CD4-positive, alpha-beta T cell treated with Interleukin-21 for 1 hour (primary cell): ENCODE measurements at places on chromosomes 3 and 15.

GRCh38 chr3:124800511-124801258 is 70.4 kb downstream of the UMPS start:
- DNase-seq: no peak

GRCh38 chr15:74839526-74840395 is 3.2 kb downstream of the ULK3 start:
- no peak for DNase-seq

DNA sequence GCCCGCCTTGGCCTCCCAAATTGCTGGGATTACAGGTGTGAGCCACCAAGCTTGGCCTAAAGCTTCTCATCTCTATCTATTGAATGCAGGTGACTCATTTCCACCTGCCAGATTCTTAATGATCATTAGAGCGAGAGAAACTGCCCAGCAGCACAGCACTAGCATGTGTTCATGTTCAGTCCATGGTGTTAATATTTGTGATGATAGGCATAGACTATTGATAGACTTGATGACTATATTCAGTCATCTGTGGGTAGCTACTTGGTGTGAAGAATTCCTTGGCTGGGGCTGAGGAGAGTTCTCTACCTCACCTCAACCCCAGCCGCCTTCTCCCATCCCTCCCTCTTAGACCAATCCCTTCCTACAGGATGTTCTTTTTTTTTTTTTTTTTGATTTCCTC is 60.0 kb downstream of the ST6GAL1 start:
- no peak for DNase-seq

- no peak for DNase-seq
Measured at GRCh38 chr15:29968099-29968894, 114.5 kb upstream of the GOLGA8J start.

DNA sequence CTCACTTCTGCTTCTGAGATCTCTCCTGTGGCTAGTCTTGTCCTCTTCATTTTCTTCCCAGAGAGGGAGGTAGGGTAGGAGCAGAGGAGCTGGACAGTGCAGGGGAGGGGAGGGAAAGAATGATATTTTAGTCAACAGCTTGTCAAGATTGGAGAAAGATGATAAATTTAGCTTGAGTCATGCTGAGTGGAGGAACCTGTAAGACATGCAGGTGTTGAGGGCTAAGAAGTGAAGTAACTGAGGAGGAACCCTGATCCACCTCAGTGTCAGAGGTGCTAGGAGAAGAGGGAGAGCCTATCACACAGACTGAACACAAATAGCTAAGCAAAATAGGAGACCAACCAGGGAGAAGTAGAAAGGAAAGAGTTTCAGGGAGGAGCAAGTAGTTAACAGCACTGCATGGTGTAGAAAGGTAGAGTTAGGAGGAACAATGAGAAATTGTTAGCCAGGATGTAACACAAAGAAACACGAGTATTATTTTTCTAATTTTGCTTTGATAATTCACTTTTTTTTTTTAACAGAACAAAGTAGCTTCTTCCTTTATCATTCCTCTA is 108.2 kb upstream of the CHRM5 start:
- DNase-seq: no peak

DNA sequence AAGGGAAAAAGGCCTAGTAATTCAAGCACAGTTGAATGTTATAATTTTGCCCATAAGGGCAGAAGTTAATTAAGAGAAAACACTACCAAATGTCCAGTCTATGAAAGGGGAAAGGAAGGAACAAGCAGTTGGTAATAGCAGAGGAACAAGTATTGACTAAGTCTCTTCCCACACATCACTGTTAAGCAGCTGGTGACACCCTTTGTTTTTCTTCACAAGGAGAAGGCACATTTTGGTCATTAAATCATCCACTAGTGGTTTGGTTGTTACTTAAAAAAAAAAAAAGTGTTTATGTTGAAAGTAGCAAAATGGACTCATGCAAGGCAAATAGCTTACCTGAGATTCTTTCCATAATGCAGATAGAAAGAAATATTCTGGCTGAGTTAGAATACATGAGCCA is 321.4 kb upstream of the NECTIN3 start:
- no peak for DNase-seq

DNA sequence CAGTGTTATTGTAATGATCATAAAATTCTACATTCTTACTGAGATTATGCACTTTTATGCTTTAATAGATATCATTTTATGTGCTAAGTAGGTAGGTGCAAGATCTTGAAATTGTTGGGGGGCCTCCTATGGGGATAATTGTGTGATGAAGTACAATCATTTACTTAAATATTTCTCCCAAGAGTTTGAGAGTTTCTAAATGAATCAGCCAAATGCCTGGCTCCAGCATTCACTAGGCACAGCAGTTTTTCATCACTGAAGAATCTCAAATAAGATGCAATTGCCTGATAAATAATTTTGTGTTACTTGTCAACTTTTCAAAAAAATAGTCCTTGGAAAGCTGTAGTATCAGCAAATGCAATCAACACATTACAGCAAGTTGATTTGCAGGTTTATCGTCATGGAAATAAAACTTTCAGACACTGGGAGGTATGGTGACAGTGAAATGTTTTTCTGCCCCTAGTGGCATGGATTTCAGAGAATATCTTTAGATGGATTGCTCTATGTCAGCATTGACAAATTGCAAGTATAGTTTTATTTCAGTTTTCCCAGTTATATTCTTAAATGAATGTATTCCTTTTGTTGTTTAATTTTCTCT is 167.1 kb downstream of the NEK11 start:
- no peak for DNase-seq

DNA sequence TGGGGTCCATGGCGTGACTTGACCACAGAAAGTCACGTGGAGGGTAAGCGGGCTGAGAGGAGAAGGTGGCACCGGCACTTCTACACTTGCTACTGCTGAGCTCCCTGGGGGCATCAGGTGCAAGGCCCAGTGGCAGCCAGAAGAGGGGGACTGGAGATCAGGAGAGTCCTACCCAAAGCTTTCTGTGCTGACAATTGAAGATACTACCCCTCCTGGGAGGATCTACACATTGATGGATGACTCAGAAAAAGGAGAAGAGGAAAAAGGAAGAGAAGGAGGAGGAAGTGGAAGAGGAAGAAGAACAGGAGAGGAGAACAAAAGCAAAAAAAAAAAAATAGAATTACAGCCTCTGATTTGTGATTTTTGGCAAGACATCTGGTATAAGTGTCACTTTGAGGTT is 41.2 kb downstream of the MYO5C start:
- DNase-seq: no peak

GRCh38 chr3:77467702-77468625 is 428.1 kb downstream of the ROBO2 start:
- DNase-seq: no peak

- DNase-seq: no peak
Measured at GRCh38 chr3:177601152-177601551, 403.9 kb upstream of the TBL1XR1 start.

DNA sequence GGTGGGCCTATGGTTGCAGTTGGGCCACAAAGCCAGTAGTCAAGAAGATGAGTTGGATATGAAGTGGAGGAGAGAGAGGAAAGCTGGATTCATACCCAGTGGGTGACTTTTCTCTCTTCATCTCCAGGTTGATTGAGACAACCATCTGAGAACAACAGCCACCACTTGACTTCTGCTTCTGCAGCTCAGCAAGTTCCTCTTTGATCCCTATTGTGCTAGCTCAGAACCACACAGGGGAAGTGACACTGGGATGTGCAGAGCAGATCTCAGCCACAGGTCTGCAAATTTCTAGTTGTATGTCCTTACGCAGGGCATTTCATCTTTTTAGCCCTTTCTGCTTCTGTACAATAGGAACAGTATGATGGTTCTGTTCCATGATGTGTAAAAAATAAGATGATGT is 459.2 kb upstream of the ARRDC4 start:
- DNase-seq: peak; percentile 6

DNA sequence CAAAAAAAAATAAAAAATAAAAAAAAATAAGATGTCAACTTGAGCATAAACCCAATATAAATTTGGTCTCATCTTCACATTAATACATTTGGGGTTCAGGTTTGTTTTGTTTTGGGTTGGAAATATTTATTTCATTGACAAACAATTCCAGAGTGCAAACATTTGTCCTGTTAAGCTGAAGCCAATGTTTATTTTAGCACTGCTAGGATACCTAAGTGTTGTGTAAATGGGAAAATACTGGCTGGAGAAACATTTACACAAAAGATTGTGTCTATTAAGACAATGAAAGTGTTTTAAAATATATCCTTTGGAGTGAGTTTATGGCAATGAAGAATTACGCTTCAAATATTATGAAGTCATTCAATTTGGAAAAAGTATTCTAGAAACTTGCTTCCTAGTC is 91.1 kb downstream of the MEIS2 start:
- DNase-seq: no peak

GRCh38 chr3:32972482-32973146 is 21.2 kb downstream of the CCR4 start:
- DNase-seq: no peak

- no peak for DNase-seq
Measured at GRCh38 chr3:16142350-16143025, 32.0 kb upstream of the GALNT15 start.

- peak; percentile 5 for DNase-seq
Measured at GRCh38 chr15:29821416-29822099, 710 bp downstream of the TJP1 start.

GRCh38 chr15:40098489-40099261 is 10.0 kb downstream of the BMF start:
- DNase-seq: peak; percentile 74

- no peak for DNase-seq
Measured at GRCh38 chr3:134334231-134334900, 39.9 kb downstream of the AMOTL2 start.
